Activated T-helper 17 cell treated with anti-CD3 and anti-CD28 coated beads, Interleukin-2, amount 50 U/mL, for 72 hours (primary cell): ENCODE measurements at places on chromosomes 5 and 9. TPM values are rescaled to one million over a fixed set of nuclear protein-coding genes. Genes with fewer than 3 reads are reported as not detected.

GRCh38 chr9:79409182-79409823 lies 162.5 kb upstream of the TLE4 start:
- ATAC-seq = no peak

DNA sequence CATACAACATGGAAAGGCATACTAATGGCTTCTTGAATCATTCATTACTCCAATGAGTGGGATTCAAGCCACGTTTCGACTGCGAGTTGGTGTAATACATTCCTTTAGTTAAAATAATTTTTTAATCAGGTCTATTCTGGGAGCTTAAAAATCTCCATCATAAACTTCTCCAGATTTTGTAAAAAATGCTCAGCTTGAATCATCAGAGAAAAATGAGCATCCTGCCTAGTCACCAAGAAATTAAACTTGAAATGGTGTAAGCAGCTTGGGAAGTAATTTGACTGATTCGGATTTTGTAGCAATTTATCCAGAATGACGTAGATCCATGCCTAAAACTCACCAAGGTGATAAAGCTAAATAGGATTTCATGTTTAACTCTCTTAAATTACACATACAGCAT lies 165.7 kb downstream of the SLCO4C1 start:
- ATAC-seq = no peak

Gene COL23A1
- total RNA-seq = 0.16 TPM

Gene SLC22A4
- 0.93 TPM for total RNA-seq

Gene BTNL3
- total RNA-seq = not detected

DNA sequence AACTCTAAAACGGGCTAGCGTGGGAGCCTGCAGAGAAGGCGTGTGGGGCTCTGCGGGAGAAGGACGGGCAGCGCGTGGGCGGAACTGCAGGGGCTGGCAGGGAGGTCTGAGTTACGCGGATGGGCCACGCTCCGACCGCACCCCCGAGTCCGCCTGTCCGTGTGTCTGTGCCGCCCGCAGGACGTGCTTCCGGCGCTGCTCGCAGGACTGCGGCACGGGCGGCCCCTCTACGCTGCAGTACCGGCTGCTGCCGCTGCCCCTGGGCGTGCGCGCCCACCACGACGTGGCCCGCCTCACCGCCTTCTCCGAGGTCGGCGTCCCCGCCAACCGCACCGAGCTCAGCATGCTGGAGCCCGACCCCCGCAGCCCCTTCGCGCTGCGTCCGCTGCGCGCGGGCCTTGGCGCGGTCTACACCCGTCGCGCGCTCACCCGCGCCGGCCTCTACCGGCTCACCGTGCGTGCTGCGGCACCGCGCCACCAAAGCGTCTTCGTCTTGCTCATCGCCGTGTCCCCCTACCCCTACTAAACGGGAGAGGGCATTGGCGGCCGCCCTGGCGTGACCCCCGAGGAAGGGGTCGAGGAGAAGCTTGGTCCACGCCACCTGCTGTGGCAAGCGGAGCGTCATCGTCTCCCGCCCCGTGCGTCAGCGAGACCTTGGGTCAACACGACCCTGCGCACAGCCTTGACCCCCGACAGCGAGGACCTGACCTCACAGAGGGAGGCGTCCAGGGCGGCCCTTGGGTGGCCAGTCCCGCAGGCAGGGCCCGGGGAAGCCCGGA lies 11.4 kb upstream of the ASS1 start:
- peak; percentile 58 for ATAC-seq

DNA sequence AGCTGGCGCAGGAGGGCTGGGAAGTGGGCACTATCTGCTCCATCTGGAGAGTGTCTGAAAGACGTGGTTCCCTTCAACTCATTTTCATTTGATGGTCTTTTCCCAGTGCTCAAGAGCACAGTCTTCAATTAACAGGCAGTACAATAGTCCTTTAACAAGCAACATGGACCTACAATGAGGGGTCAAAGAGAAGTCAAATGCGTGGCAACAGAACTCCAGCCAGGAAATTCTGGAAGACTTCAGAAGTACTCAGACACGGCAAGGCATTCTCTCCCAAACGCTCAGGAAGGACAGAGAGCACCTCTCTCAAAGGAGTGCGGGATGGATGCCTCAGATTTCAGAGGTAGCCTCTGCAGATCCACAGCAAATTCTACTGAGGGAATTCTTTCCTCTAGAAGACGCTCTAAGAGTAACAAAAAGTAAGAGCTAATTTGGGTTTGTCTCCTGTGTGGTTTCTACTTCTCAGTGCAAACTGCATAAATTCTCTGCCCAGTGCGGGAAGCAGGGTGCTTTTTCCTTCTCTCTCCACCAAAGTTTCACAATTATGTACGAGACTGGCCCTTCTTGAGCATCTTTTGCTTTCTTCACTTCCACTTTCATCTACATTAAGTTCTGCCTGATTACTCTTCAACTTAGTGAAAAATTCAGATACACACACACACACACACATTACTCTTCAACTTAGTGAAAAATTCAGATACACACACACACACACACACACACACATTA lies 56.4 kb downstream of the LHFPL2 start:
- ATAC-seq = no peak

Gene CFAP90
- not detected for total RNA-seq

DNA sequence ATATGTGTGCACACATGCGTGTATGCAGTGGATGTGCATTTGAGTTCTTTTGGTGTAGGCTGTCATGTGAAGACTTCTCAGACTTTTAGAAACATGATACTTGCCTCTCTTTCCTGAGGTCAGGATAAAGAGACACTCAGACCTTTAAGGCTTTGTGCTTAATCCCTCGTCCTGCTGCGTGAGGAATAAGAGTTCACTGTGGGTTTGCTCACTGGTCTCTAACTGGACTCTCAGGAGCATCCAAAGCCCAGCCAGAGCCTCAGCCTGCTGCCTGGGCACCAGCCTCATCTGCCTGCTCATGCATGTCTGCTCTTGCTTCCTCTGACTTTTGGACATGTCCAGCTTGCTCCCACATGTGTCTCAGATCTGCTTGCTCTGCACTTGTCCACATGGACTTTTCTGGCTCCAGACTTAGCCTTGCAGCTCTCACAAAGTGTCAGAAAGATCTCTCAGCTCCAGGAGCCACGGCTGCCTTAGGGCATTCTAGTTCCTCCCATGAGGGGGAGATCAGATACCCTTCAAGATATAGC lies 65.1 kb upstream of the ZNF366 start:
- no peak for ATAC-seq

GRCh38 chr9:113381909-113382411 lies 5.2 kb upstream of the HDHD3 start:
- ATAC-seq = no peak

Gene P4HA2
- total RNA-seq = 22.9 TPM

DNA sequence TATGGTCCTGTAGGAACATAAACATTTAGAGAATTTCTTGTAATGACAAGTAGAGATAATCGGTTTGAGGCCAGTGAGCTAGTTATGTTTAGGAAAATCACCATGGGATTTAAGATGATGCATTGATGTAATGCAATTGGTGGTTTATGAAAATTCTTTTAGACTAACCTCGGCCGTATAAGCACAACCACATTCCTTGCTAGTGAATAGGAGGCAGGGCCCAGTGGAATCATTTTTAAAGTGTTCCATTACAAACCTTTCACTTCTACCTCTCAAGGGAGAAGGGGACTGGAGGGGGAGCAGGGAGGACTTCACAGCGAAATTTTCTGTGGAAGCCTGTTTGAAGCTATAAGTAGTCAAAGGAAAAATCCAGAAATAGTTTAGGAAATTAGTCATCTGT lies 71.8 kb upstream of the NFIL3 start:
- ATAC-seq = no peak

GRCh38 chr5:134115806-134116175 lies 1.3 kb downstream of the TCF7 start:
- no peak for ATAC-seq

- ATAC-seq = no peak
Measured at GRCh38 chr5:140868721-140869554, at the start of gene PCDHA11. Gene PCDHA11, plus strand, starts transcription at chr5:140868957. Its CDS starts 147 bp downstream, at chr5:140869104.

Gene CCL27
- total RNA-seq = 1.6 TPM

Gene C6
- not detected for total RNA-seq

GRCh38 chr5:80744149-80744548 lies 89.4 kb upstream of the DHFR start:
- no peak for ATAC-seq

DNA sequence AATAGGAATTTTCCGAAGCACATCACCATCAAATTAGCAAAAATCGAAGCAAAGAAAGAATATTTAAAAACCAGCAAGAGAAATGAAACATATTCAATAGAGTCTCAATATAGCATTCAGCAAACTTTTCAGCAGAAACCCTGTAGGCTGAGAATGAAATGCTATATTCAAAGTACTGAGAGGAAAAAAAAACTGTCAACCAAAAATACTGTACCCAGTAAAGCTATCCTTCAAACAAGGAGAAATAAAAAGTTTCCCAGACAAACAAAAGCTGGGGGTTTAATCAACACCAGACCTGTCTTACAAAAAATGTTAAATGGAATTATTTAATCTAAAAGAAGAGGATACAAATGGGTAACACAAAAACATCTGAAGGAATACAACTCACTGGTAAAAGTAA lies 116.0 kb downstream of the TRPM3 start:
- no peak for ATAC-seq

Gene SLC34A3
- not detected for total RNA-seq

Gene CCL21
- total RNA-seq = not detected

DNA sequence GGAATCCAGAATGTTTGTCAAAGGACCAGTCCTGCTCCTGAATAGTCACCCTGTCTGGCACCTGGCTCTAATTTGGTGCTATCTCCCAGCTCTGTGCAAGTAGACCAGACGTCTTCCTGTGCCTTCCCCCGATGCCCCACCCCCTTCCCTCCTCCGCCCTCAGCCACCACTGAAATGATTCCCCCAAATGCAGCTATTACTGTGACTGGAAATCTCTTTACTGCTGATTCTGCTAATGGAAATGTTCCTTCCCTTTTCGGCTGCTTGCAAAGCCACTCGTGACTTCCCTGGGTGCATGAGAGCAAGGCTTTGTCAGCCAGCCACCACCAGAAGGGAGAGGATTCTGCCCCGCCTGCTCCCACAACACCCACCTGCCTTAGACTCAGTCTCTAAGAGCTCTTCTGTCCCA lies 11.4 kb downstream of the ASTN2 start:
- ATAC-seq = no peak
